Hippocampal formation (tissue), 2 donors: ENCODE measurements at places on chromosomes 16 and 17.

- DNase-seq, result no peak
These were observed 2.3 kb upstream of the CBX2 start for GRCh38 chr17:79775632-79776031.

- DNase-seq, result no peak
These were observed 267.0 kb upstream of the MAF start for GRCh38 chr16:79867425-79867997.

DNA sequence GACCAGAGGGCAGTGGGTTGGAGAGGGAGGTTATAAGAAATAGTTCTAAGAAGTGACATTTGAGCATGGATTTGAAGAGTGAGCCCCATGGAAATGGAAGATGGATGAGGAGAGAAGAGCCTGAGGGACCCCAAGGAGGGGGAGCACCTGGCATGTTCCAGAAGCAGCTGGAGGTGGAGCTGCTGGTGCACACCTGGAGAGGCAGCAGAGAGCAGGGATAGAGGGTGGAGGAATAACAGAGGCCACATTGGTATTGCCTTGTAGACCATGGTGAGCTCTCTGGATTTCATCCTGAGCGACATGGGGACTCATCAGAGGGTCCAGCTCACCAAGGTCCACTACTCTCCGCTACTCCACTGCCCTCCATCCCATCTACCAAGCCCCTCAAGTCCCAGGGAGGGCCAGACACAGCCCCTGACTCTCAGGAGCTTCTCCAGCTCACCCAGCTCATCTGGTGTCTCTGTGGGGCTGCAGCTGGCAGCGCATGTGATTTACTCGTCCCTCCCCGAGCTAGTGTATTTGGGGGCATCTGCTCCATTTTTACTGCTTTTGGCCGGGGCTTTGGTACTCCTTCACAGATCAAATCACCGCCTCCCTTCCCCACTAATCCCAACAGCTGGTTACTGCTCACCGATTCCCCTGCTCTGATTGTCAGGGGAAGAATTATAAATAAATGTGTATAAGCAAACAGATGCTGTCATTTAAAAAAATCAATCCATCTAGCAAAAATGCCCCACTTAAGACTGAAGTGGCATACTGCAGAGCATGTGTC lies 22.1 kb upstream of the KDM8 start:
- no peak for DNase-seq

DNA sequence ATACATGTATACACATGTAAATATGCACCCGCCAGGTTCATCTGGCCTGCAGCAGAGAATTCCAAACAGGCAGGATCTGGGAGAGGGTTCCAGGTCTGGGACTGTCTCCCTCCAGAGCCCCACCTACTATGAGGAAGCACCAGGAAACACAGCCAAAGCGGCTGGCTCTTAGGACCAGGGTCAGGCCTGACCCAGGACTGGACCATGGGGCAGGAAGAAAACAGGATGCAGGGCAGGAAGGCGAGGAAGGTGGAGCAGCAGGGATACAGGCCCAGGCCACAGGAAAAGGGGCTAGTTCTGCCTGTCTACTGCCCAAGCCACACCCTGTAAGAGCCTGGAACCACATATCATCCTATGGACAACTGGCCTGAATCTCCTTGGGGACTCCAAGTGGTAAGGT lies 2.2 kb downstream of the HID1 start:
- no peak for DNase-seq

DNA sequence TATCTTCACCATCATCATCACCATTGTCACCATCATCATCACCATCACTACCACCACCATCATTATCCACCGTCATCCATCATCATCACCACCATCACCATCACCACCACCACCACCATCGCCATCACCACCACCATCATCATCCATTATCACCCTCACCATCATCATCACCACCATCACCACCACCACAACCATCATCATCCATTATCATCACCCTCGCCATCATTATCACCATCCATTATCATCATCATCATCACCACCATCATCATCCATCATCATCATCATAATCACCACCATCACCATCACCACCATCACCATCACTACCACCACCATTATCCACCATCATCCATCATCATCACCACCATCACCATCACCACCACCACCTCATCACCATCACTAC lies 95.6 kb downstream of the C16orf95 start:
- DNase-seq, result no peak

DNA sequence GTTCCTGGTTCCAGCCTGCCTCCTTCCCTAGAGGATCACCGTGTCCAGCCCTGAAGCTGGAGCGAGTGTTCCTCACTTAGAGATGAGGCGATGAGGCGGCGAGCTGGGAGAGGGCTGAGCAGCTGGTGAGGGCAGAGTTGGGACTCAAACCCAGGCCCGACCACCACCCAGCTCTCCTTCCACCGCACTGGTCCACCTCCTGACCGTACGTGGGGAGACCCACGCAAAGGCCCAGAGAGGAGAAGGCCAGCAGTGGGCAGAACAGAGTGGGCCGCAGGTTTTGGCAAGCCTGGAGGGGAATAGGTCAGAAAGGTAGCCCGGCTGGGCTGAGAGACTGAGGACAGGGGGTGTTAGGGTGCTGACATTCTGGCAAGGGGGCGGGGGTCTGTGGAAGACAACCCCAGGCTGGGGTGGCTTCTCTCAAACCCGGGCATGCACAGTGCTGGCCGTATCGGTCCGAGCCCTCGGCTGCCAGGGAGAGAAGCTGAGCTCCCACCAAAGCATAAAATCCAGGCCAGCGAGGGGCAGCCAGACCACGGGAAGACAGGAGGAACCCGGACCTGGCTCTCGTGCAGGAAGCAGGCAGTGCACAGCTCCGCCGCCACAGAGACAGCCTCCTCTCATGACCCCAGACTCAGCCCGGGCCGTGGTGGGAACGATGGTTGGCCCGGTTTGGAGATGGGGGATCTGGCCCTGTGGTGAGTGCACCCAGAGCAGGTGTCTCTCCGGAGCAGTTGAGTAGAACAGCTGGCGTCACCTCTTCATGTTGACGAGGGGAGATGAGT lies 24.9 kb downstream of the MLYCD start:
- no peak for DNase-seq

DNA sequence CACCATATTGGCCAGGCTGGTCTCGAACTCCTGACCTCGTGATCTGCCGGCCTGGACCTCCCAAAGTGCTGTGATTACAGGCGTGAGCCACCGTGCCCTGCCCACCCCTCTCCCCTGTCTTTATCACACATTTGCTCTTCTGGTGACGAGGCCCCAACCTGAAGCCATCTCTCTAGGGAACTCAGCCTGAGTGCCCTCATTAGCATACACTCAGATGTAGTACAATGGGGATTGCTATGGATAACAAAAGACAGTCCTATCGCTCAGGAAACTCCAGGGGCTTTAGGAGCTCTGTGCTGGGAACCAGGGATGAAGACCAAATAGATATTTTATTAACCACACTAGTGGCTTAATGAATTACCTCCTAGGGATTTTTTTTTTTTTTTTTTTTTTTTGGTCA lies 100.7 kb downstream of the MARF1 start:
- no peak for DNase-seq

GRCh38 chr17:80899402-80900268 lies 92.0 kb upstream of the CHMP6 start:
- no peak for DNase-seq

GRCh38 chr17:35944151-35944550 lies 638 bp upstream of the LYZL6 start:
- DNase-seq, result no peak

- no peak for DNase-seq
These were observed 10.2 kb downstream of the CFAP20 start for GRCh38 chr16:58118801-58119508.

DNA sequence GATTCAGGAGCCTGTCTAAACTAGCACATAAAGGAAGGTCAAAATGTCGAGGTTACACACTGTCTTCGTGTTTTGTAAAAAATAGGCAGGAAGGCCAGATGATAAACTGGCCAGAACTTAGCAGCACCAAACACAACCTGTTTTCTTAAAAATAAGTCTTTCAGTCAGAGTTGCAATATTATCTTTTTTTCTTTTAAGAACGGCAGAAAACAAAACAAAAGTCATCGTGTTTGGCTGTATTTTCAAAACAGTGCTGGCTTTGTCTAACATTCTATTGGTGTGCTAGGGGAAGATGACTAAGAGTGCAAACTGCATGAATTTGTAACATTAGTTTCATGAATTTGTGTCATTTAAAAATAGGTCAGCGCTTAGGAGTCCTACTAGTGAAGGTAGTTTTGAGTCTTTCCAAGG lies 5.3 kb downstream of the MAF start:
- DNase-seq, result no peak

DNA sequence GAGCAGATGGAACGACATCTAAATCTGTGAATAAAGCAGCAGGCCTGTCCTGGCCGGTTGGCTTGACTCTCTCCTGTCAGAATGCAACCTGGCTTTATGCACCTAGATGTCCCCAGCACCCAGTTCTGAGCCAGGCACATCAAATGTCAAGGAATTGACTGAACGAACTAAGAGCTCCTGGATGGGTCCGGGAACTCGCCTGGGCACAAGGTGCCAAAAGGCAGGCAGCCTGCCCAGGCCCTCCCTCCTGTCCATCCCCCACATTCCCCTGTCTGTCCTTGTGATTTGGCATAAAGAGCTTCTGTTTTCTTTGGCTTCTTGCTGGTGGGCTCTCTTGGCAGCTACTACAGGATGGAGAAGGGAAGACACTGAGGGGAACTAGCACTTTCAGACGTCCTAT lies 4.1 kb upstream of the RSAD1 start:
- no peak for DNase-seq

DNA sequence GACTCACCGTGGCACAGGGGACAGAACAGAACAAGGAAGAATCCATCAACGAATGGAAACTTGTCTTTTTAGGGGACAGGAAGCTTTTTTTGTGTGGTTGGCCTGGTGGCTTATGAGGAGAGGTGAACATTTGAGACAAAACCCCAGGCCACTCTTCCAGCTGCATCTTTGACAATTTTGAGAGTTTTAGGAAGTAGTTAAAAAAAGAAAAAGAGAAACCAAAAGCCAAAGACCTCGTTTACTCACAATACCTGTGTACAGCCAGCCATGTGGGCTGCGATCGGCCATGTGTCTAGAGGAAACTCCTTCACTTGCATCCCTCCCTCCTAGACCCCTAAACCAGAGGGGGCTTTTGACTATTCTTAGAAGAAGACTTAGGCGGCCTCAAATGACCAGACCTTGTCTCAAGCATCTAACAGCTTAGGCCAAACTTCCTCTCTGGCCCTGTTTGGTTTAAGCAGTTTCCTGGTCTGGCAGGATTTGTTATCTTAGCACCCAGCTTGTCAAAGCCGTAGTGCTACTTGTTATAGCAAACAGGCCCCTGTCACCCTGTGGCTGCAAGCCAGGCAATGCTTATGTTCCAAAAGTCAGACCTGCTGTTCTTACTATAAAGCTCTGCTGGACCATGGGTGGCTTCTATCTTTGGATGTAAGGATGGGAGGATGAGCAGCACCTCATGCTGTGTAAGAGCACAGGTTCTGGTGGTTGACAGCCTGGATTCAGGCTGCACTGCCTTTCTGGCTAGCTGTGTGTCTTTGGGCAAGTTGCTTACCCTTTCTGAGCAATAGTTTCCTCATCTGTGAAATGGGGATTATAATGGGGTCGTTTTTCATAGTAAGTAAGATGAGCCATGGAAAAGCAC lies 17.7 kb downstream of the KSR1 start:
- DNase-seq, result no peak

DNA sequence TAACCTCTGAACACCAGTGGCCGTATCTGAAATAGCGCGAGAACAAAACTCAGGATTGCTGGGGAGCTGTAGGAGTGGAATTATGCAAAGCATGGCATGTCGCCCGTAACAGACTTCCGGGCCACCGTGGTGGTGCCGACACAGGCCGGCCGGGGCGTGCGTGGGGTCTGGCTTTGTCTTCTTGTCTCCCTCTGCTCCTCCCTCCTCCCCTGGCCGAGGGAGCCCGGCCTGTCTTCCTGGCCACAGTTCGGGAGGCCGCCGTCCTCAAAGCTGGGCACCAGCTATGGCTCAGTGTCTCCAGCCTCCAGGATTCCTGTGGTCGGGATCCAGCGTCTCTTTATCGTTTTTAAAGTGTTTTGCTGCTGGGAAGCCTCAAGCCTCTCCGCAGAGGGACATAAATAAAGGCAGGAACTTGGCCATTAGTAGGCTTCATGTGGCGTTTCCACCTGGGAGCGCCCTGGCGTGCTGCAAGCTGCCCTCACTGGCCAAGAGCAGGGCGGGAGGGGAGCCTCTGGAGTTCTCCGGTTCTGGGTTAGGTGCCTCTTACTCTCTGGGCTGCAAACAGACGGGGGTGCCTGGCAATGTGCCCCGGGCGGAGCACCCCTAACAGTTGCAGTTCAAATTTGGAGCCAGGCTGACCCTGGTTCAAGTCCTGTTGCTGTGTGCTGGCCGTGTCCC lies 22.0 kb upstream of the NPTX1 start:
- no peak for DNase-seq

DNA sequence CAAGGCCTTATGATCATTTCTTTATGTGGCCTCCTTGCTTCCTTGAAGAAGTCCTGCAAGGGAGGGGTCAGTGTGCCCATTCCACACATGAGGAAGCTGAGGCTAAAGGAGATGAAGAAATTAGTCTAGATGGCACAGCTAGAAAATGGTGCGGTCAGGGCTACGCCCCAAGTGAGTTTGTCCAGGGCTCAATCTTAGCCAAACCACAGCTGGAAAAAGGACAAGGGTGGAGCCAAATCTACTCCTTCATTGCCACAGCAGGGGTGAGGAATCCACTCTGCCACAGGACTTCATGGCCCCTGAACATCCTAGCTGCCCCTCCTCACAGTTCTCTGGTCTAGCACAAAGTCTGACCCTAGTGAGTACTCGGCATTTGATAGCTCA lies 16.2 kb downstream of the BEAN1 start:
- no peak for DNase-seq

DNA sequence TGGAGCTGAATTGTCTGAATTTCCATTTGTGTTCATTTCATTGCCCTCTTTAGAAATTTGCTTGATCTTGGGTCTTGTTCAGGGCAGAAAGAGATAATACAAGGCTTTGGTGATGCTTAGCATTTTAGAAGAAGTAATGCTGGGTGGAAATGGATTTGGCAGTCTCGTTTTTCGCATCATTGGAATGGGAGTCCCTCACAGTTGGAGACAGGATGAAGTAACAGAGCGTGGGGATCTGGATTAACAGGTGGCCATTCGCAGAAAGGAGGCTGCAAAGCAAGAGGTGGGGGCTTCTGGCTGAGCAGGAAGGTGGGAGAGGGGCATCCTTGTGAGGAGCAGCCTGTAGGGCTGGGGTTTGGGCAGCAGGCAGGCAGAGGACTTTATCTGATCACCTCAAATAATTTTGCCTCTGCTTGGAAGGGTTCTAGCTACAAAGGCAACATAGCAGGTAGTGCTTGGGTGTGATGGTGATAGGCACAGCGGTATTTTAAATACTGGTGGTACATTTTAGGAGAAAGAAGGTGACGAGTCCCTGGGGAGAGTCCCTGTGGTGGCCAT lies 17.0 kb downstream of the KSR1 start:
- DNase-seq, result no peak

DNA sequence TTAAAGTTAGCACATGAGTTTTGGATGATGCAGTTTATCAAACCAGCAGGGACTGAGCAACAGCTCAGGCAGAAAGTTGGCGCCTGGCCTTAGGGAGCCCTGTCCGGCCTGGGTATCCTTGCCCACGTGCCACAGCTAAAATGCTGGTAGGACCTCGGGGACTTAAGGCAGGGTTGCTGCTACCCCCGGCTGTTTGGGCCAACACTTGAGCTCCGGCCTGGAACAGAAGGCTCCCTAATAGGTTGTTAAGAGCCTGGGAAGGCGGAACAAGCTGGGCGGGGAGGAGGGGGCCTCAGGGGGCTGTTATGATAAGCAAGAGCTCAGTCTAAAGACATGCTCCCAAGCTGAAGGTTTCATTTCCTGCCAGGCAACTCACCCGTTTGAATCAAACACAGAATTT lies 39.7 kb downstream of the CUEDC1 start:
- DNase-seq, result no peak
